ENCODE measurements at places on chromosomes 2 and 18. TPM values are rescaled to one million over a fixed set of nuclear protein-coding genes. Genes with fewer than 3 reads are reported as not detected.

CRYGD gene
- total RNA-seq = not detected

MEP1B gene
- not detected for total RNA-seq

RETSAT gene
- 54.6 TPM for total RNA-seq

LRATD1 gene
- not detected for total RNA-seq

DES gene
- total RNA-seq = 1.2 TPM

OSGEPL1 gene
- 11.9 TPM for total RNA-seq

SCN3A gene
- total RNA-seq = under 0.01 TPM

CKAP2L gene
- 4.2 TPM for total RNA-seq

RBM44 gene
- 0.91 TPM for total RNA-seq

SNRNP27 gene
- total RNA-seq = 49.7 TPM

PTPRN gene
- under 0.01 TPM for total RNA-seq

SERPINB11 gene
- not detected for total RNA-seq

EMILIN2 gene
- total RNA-seq = 2.6 TPM

LYG1 gene
- not detected for total RNA-seq

GPAT2 gene
- total RNA-seq = 8.8 TPM

CD8B2 gene
- total RNA-seq = not detected

NOL4 gene
- not detected for total RNA-seq

SP5 gene
- total RNA-seq = not detected

KCNF1 gene
- not detected for total RNA-seq

TUBA3E gene
- total RNA-seq = not detected

RAB31 gene
- total RNA-seq = 34.1 TPM

AQP12B gene
- total RNA-seq = not detected

GALNT14 gene
- 2.6 TPM for total RNA-seq

MTIF2 gene
- total RNA-seq = 40.6 TPM

VWC2L gene
- total RNA-seq = not detected

QPCT gene
- total RNA-seq = 27.2 TPM

FSHR gene
- not detected for total RNA-seq

CLEC4F gene
- not detected for total RNA-seq

Data from epithelial cell of umbilical artery (primary cell).